Stimulated activated CD4-positive, alpha-beta T cell treated with anti-CD3 and anti-CD28 coated beads, Interleukin-1b, Interleukin-23, amount 100 ng/mL, for 1 hour (primary cell): ENCODE measurements at places on chromosomes 16 and 17.

DNA sequence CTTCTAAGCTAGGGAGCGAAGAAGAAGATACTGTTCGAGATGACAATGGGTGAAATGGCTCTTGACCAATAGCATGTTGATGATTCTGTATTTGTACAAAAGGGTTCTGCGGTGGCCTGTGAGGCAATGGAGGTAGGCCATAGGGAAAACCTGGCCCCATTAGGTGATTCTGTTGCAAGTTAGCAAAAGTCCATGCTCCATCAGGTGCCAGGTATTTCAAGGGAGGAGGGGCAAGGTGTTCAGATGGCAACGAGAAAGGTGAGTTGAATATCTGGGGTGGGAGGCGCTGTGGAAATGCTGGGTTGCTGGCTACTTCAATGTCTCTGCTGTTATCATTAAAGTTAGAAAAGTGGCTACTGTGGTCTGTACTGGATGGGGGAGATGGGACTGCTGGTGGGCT, 62.8 kb downstream of the CACNG1 start:
- DNase-seq = no peak

DNA sequence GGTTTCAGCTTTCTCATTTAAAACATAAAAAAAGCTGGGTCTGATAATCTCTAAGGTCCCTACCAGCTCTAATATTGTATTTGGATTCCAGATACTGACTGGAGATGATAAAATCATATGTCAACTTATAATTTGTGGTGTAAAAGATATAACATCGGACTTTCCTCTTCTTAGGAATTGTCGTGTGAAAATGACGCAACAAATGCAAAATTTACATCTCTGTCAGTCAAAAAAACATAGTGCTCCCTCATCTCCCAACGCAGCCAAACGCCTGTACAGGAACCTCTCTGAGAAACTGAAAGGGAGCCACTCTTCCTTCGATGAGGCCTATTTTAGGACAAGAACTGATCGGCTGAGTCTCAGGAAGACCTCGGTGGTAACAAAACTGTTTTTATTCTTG, 197.3 kb downstream of the ANKFN1 start:
- no peak for DNase-seq

DNA sequence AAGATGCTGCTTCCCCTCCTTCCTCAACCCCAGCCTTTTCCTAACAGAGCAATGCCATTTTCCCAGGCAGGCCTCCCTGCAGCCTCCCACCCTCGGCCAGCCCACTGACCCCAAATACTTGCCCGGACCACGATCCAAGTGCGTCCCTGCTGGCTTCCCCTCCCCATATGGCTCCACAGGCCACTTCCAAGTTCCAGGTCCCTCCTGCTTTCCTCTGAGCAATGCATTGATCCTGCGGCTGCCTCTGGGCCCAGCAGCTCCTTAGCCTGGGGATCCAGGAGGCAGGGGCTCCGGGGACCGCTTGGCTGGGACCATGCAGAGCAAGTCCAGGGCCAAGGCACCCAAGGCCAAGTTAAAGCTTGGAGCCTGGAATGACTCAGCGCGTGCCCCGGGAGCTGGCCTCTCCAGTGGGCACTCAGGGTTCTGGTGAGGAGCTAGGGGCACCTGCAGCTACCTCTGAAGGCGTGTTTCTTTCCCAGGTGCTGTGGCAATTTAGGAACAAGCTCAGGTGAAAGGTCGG, 51.9 kb upstream of the ENPP7 start:
- DNase-seq = no peak

DNA sequence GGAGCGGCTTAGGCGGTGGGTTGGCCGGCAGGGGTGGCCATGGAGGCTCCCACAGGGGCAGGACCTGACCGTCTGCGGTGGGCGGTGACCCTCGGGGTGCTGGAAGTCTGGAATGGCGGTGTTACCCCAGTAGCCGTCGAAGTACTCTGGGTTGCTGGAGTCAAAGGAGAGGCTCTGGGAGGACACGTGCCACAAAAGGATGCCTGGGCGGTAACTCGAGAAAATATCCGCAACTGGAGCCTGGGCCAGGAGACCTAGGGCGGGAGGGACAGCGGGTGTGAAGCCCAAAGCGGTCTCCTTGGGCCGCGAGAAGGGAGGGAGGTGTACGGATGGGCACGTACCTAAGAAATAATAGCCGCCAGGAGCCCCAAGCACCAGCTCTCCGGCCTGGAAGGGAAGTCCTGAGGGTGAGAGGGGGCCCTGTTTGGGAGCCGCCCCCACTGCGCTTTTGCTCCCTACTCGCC, 4.6 kb downstream of the ITGA2B start:
- no peak for DNase-seq

GRCh38 chr17:57518587-57519581, 226.2 kb downstream of the CCDC182 start:
- no peak for DNase-seq

DNA sequence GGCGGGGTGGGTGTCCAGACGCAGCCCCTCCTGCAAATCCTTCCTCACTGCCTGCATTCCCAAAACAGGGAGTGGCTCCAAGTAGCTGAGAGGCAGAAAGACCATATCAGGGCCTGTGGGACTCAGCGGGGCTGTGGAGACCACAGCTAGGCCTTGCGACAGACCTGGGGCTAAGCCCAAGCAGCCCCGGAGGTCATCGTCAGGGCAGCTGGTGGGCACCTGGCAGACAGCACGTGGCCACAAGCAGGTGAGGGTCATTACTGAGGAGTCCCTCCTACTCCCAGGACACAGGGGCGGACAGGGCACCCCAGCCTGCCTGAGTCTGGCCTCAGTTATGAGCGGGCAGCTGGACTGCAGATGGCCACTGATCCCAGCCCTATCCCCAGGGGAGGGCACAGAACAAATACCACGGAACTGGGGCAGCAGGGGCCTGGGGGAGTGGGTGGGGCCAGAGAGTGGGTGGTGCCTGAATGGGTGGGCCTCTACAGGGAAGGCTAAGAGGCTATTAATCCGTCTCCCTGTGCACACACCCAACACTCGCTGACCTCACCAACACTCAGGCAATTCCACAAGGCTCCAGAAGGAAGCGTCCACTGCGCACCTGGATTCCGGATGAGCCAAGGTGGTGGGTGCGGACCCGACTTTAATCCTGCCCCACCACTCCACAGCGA, 8.5 kb downstream of the HS3ST6 start:
- DNase-seq = no peak

- DNase-seq = no peak
Measured at GRCh38 chr17:49342575-49342936, 19.5 kb downstream of the ZNF652 start.

DNA sequence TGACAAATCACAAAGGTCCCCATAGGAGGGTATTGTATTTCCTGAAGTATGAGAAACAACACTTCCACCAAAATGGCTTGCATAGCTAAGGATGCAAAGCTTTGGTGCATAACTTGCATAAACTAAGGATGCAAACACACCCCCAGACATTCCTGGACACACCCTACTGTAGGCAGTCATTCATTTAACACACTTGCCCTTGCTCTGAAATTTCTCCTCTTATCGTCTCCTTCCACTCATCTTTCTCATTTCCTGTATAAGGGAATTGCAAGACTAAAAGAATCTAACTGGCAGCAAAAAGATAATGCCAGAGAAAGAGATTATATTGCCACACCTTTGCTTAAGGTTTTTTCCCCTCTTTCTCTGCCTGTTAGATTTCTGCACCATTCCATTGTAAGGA, 28.3 kb downstream of the CHD9 start:
- DNase-seq = no peak

DNA sequence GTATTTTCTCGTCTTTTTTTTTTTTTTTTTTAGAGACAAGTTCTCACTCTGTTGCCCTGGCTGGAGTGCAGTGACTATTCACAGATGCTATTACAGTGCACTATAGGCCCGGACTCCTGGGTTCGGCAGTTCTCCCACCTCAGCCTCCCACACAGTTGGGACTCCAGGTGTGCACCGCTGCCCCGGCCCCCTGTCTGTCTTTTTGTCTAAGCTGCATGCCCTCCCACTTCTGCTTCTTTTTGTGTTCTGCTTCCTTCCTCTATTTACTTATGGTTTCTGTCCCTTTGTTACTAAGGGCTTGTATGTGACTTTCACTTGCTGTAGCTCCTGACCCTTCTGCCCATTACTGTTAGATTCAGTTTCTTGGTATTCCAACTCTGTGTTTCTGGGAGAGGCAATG, 20.5 kb downstream of the SLC7A6 start:
- DNase-seq = no peak

- DNase-seq = no peak
Measured at GRCh38 chr16:80671281-80671849, 130.6 kb downstream of the DYNLRB2 start.

GRCh38 chr16:86876499-86876898, 298.1 kb downstream of the FOXL1 start:
- no peak for DNase-seq

DNA sequence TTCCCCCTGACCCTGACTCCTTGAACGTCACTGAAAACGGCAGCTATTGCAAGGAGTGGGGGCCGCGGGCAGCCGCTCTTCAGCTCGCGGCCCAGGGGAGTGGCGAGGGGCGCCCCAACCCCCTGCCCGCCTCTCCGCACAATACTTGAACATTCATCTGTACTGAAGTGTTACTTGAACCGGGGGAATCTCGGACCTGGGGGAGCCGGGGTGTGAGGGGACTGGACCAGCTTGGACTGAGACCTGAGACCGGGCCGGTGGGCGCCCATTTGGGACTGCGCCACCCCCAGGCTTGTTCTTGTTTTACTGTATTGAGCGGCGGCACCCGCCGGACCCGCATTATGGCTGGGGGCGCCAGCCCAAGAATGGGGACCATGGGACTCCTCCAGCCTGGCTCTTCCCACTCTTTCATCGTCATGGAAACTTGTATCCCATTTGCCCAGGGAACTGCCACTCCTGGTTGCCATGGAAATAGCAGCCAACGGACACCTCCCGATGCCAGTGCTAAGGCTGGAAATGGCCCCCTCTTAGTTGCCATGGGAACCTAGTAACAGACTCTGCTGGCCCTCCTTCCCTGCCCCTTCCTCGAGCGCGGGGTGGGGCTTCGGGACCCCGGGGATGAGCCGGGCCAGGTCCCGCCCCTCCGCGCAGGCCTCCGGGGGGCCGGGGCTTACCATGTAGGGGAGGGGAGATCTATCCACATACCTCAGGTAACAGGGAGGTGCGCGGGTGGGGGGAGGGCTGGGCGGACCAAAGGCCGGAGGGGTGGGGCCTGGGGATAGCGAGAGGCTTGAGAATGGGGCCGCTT, 805 bp upstream of the ORAI3 start:
- DNase-seq = no peak

GRCh38 chr17:78118801-78119241, 9.7 kb downstream of the TMC6 start:
- DNase-seq = no peak

- DNase-seq = no peak
Measured at GRCh38 chr16:8537691-8538342, 52.5 kb downstream of the TMEM114 start.

GRCh38 chr16:75060723-75061122, 55.9 kb downstream of the LDHD start:
- no peak for DNase-seq

DNA sequence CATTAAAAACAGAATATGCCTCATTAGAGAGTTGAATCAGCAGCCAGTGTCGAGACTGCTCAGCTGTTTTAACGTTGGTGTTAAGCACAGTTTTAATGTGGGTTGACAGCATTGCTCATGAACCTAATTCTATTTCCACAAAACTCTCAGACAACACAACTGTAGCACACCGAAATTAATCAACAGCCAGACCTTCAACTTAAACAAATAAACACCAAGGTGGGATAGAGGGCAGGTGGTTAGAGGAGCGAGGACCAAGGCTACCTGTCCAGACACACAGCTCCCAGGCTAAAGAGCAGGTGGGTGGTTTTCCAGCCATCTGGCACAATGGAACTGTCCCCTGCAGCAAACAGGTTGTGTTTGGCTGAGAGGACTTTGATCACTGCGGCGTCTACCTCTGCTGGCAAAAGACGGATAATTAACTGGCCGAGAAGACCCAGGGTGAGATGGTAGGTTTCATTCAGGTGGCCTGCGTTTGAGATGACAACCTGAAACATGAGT, 69.6 kb upstream of the ATP2A3 start:
- no peak for DNase-seq

- DNase-seq = no peak
Measured at GRCh38 chr16:55622930-55623561, 32.7 kb upstream of the SLC6A2 start.

DNA sequence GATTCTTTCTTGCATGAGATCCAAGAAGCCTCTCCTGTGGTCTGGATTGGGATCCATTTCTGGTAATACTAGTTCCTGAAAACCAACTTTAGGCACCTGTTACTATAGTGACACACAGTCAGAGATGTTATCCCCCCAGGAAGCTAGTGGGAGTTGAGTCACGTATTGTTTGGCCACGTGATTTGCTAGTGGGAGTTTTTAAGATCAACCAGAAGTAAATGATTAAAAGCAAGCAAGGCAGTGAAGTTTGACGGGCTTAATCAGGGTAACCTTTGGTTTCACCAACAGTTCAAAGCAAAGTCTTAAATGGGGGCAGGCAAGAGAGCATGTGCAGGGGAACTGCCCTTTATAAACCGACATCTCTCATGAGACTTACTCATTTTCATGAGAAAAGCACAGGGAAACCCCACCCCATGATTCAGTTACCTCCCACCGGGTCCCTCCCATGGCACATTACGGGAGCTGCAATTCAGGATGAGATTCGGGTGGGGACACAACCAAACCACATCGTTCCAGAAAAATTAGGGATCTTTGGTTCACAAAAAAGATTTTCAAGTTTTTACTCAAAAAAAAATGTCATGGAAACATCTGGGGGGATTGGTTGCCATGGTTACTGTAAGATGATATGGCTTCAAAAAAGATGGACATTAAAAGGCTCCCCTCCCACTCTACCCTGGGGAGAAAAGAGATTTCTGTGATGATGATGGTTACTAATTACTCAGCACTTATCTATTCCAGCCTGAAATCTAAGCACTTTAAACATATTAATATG, 483.1 kb upstream of the ERCC4 start:
- no peak for DNase-seq

GRCh38 chr17:1186214-1186820, 6.5 kb upstream of the ABR start:
- DNase-seq = no peak

DNA sequence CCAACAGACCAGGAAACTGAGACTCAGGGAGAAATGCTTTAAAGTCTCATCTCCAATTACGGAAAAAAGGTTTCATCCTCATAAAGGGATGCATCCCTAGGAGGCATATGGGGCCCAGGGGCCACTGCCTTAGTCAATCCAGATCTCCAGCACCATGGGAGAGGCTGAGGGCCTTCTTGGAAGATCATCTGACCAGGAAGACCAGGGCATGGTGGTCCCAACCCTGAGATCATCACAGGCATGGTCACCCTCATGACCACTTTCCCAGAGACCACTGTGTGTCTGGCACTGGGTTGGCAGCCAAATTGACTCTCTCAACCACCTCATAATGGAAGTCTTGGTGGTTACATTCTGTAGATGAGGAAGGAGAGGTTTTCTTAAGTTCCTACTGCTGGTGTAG, 23.4 kb upstream of the CES5A start:
- DNase-seq = no peak

- DNase-seq = no peak
Measured at GRCh38 chr17:14813649-14814370, 451.3 kb downstream of the PMP22 start.

- no peak for DNase-seq
Measured at GRCh38 chr17:69547947-69548346, 133.4 kb downstream of the MAP2K6 start.
